ENCODE measurements at places on chromosomes 12 and 14. TPM values are rescaled to one million over a fixed set of nuclear protein-coding genes. Genes with fewer than 3 reads are reported as not detected.

DNA sequence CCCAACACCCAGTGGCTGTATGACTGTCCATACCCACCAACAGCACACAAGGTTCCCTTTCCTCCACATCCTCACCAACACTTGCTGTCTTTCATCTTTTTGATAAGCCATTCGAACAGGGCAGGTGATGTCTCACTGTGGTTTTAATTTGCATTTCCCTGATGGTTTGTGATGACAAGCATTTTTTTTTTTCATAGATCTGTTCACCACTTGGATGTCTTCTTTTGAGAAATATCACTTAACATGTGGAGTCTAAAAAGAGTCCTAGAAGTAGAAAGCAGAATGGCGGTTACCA is 198.1 kb upstream of the DIO3 start:
- no peak for DNase-seq

GRCh38 chr14:103568952-103569351 is 6.2 kb downstream of the COA8 start:
- no peak for DNase-seq

- DNase-seq: no peak
Measured at GRCh38 chr14:94115058-94115591, 4.6 kb downstream of the IFI27 start.

The PHLDA1 gene
- 3.3 TPM for total RNA-seq

DNA sequence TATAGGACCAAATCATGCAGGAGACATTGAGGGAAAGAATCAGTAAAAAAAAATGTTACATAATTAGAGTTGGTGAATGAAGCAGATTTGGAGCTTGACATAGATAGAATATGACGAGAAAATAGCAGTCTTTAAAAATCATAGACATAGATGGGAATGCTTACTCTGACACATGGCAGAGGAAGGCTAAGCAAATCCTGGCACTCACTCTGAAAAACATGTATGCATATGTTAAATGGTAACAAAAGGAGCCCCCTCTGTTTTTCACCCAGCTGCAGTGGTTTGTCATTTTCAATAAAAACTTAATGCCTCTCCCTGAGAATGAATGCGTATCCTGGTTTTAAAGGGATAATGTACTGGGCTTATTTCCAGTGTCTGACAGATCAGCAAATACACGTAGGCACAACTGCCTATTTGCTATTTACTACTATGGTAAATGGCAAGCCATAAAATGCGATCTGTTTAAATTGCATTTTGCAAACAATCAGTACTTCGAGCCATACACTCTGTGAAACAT is 561.2 kb upstream of the SEL1L start:
- DNase-seq: no peak

DNA sequence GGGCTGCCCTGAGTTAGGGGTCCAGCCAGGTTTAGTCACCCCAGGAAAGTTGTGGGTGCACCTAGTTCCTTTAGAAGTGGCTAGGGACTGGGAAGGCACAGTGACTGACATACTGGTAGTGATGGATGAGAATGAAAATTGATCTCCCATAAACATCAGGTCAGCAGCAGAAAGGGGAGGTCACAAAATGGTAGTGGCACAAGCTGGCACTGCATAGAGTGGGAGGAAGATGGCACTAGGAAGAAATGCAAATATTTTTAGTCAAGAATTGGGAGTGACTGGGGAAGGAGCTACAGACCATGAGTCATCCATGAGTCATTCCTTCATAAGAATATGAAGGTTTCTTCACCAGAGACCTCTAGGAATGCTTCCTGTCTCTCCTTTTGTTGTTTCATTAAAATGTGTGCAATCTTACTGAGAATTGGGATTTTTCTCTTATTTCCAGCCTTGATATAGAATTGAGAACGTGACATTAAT is 198.3 kb upstream of the AMIGO2 start:
- DNase-seq: no peak

- peak; percentile 34 for DNase-seq
Measured at GRCh38 chr12:52585946-52586345, 12.3 kb upstream of the KRT74 start.

DNA sequence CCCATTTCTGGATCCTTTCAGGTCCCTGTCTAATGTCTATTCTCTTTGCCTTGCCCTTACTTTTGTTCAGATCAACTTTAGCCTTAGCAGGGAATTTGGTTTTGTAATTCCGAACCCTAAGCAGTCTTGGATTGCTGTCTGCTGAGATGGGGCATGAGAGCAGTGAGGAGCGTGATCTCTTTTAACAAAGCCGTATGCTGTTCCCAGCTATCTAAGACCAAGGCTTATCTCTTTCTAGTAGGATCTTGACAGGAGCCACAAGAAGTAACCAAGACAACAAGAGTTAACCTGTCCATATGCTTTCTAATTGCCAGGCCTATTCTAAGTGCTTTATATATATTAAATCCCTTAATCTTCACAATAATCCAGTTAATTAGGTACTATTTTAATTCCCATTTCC is 4.5 kb upstream of the DHRS7 start:
- DNase-seq: no peak

The SOAT2 gene
- total RNA-seq: 0.92 TPM

The CMA1 gene
- not detected for total RNA-seq

DNA sequence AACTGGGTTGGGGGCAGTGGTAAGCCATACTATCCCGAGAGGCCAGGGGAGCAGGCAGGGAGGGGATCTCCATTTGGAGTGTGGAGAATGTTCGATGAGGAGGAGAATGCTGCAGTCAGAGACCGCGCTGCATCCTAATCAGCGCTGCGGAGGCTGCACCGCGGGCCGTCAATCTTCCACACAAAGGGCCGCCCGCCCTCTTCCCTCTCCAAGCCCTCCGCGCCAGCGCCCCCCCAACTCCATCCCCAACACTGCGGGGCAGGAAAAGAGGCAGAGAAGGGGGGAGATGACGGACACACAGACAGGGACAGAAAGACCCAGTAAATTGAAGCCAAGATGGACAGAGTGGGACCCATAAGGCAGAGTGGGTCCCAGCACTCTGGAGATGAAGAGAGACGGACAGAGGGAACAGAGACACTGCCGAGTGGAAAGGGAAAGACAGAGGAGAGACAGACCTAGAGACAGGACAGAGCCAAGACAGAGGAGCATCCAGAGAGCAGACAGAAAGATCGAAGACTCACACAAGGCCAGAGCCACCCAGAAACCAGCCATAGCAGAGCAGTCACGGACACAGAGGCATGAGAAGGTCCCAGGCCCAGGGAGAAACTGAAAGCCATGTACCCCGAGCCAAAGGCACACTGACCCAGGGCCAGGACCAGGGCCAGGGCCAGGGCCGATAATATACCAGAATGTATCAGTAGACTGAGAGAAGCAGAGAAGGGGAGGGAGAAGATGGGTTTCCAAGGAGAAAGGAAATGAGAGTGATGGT is 3.5 kb downstream of the CISTR start:
- no peak for DNase-seq

DNA sequence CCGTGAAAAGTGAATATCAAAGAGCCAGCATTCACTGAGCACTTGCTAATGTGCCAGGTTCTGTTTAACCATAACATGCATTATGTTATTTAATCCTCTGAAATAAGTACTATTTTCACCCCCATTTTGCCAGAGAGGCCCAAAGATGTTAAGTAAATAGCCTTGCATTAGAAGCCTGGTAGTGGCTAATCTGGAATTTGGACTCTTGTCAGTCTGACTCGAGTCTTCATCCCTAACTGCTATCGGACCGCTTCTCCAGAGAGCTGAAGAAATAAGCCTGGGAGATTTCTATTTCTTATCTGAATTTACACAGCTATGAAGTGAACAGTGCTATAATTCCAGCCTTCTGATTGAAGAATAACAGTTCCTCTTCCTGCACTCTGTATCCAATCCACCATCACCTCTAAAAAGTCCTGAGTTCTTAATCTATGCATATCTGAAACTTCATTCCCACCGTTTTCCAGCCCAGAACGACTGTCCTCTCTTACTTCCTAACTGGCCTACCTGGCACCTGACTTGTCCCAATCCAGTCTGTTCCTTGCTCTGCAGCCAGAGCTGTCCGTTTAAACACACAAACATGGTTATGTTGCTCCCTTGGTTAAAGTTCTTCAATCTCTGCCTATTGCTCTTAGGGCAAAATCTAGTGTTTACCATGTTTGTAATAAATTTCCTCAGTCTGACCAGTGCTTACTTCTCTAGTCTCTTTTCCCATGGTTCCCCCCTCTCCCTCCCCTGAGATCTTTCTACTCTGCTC is 2.3 kb downstream of the POLR3B start:
- no peak for DNase-seq

The SYNDIG1L gene
- not detected for total RNA-seq

The HHIPL1 gene
- 0.49 TPM for total RNA-seq

GRCh38 chr12:49131051-49131893 is at the start of gene TUBA1B:
Gene TUBA1B, minus strand, starts transcription at chr12:49131395. Its CDS starts 95 bp downstream, at chr12:49131300.
- peak; percentile 95 for DNase-seq

DNA sequence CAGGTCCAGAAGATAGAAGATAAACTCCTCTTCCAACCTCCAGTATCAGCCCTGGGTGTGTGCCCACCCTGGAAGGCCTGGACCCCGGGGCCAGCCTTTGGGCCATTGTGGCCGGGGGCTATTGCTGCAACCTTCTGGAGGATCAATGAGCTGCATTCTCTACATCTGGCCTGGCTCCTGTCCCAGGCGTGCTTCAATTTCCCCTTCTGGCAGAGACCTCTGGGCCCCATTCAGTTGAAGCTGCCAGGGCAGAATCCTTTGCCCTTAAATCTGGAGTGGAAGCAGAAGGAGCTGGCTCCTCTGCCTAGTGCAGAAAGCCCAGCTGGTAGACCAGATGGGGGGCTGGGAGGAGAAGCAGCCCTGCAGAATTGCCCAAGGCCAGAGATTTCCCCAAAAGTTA is 10.0 kb downstream of the NYNRIN start:
- no peak for DNase-seq

GRCh38 chr14:55416866-55417265 is 5.2 kb upstream of the ATG14 start:
- no peak for DNase-seq

The HOXC12 gene
- total RNA-seq: not detected

DNA sequence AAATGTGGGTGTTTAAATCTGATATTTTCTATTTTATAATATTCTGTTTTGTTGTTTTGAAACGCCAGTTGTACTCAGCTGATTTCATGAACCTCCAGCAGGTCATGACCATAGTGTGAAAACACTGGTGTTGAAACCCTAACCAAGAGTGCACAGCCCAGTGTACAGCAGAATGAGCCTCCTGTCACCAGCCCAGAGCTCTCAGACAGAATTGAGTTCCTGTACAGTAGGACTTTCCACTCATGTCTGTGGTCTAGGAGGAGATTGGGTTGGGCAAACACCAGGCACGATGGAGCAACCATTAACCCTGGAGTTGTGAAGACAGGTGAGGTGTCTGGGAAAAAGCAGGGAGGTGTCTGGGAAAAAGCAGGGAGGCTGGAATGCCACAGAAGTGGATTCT is 908.8 kb downstream of the VRK1 start:
- no peak for DNase-seq

The ADGRD1 gene
- total RNA-seq: 11.6 TPM

GRCh38 chr12:1809591-1810190 is 10.7 kb upstream of the LRTM2 start:
- DNase-seq: no peak

The CATSPERB gene
- total RNA-seq: 0.38 TPM

DNA sequence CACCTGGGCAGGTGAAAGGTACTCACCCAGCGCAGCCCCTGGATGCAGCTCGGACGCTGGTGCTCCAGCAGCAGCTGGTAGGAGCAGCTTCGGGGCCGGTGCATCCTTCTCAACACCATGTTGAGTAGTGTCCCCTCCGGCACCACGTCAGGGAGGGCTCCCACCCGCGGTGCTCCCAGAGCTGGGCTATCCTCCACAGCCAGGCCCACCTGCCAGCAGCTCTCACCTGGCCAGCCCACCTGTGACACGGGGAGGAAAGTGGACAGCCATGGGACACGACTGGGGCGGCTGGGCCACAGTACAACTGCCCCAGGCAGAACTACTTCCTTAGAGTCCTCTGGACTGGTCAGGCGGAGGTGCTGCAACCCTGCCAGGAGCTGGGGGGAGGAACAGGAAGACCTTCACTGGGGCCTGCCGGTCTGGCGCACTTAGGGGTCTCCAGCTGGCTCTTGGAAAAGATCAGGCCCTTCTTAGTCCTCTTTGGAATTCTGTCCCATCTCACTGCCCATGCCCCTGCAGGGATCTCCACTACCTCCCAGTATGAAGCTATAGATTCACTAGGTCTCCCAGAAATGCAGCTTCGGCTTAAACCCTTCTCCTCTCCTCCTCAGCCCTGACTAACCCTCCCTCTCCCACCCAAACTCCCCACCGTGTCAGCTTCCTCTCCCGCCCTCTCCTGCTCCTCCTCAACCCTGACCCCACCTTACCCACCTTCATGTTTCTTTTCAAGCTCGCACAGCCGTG is 668 bp downstream of the RAPGEF3 start:
- no peak for DNase-seq

- DNase-seq: peak; percentile 79
Measured at GRCh38 chr12:7068240-7068993, 7.9 kb downstream of the C1S start.

DNA sequence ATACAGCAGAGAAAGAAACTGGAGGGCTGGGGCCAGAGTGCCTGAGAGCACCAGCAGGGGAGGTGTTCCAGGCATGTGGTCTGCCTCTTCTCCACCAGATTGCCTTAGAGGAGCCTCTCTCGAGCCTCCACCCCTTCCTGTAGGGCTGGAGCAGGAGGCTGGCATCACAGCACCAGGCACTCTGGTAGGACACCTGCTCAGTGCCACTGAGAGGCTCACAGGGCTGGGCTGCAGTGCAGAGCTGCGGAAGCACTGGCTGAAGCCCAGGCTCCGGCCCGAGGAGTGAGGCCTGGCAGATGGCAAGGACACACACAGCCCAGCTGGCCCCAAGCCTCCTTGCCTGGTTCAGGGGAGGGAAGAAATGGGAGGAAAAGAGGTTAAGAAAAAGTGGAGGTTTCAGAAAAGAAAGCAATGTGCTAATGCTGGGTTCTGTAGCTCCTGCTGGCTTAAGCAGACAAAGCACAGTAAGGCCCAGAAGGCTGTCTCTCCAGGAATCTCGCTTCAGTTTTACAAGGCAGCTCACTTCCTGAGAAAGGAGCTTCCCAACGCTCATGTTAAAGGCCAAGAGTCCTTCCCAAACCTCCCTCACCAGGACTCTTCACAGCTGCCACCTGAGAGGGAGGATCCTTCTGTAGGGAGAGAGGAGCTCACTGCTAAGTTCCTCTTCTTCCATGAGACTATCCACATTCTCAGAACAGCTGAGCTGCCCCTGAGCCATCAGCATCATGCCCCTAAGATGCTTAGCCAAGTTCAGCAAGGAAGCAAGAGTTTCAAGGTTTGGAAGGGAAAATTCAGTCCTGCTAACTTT is 23.8 kb downstream of the SPTB start:
- no peak for DNase-seq

DNA sequence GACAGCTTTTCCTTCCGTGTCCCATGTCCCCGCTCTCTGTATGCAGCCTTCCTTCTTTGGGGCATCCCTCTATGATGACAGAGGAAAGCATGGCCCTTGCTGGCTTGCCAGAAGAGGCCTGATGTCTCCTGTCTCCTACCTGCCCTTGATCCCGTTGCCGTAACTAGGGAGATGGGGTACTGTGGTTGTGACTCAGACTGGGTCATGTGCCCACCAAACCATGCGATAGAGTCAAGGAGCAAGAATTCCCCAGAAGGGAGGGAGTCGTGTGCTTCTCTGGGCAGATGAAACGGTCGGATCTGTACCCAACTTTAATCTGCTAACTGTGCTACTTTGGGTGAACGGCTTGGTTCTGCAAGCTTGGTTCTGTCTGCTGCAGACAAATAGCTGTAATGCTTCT is 99.1 kb upstream of the DYNC1H1 start:
- DNase-seq: no peak

The KRT75 gene
- total RNA-seq: not detected

The ACOT6 gene
- 0.68 TPM for total RNA-seq

- no peak for DNase-seq
Measured at GRCh38 chr12:79988368-79988767, 53.5 kb upstream of the PPP1R12A start.

Data from right lobe of liver (tissue), 6 donors.